ENCODE measurements at places on chromosomes 2 and 18.

DNA sequence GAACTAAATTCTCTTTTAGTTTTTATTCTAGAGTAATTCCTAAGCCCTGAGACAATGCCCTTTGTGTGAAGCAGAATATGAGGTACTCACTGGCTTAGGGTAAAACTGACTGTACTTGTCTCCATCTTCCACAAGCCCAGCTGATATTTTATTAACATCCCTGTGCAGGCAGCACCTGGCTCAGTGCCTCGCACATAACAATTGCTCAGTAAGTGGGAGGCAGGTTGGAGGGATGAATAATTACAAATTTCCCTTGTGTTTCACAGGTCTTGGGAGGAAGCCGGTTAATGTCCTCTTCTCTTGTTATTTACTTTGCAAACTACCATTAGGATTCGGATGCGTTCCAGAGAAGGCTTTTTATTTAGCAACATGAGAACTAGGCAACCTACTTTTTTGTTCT, 249.8 kb upstream of the FSHR start:
- no peak for DNase-seq

DNA sequence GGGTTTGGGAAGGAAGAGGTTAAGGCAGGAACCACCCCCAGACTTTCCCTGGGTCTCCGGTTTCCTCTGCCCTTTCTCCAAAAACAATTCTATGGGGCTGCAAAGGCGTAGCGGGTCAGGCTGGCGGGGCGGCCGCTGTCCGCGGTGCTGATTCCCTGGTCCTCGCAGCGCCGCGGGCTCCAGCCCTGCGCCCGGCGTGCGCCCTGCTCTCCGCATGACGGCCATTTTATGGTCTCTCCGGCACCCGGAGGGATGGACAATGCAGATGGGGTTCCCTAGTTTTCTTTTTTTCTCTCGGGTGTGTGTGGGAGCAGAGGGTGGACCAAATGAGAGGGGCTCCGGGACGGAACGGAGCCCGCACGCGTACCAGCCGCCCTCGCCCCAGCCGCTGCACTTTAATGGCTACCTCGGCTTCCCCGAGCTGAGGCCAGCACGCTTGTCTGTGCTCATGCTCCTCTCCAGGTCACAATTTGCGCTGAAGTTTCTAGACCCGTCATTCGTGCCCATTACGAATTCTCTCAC, 1.6 kb downstream of the ST8SIA3 start:
- no peak for DNase-seq

GRCh38 chr18:11004294-11004693, 145.1 kb downstream of the PIEZO2 start:
- DNase-seq, result no peak

GRCh38 chr2:106561356-106561755, 74.2 kb downstream of the CD8B2 start:
- DNase-seq, result no peak

- no peak for DNase-seq
Measured at GRCh38 chr2:109230941-109231420, 102.0 kb downstream of the SH3RF3 start.

GRCh38 chr2:182072861-182073260, 87.2 kb downstream of the PPP1R1C start:
- no peak for DNase-seq

- no peak for DNase-seq
Measured at GRCh38 chr2:211133766-211134165, 577.4 kb downstream of the CPS1 start.

DNA sequence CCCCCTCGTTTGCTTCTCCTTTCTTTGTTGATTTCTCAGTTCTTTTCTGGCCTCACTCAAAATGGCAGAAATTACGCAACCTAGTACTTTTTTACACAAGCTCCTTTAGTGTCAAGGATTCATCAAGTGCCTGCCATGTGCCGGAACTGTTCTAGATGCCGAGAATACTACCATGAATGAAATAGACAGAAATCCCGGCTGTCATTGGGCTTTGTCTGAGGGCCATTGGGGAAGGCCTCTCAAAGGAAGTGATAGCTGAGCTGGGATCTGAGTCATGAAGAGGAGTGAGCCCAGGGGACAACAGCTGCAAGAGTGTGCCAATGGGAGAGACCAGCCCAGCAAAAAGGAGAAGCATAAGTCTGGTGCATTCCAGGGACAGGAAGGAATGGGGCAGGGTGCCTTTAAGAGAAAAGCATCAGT, 34.3 kb upstream of the PPP1CB start:
- DNase-seq, result no peak

GRCh38 chr2:201978986-201979385, 54.7 kb upstream of the FZD7 start:
- no peak for DNase-seq

- DNase-seq, result no peak
Measured at GRCh38 chr2:13522917-13523821, 806.4 kb downstream of the TRIB2 start.

DNA sequence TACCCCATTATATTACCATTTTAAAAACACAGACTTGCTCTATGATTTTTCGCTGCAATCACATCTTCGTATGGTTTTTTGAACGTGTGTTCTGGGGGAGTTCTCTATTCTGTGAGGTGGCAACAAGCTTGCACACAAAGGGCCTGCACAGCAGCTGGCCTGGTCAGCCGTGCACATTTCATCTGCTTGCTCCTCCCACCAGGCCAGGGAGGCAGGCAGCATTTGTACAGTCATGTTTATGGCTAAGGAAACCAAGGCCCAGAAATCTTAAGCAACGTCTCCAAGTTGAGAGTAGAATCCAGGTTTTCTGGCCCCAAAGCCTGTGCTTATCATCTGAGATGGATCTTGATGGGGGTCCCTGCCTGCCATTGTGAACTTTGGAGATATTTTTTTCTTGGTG, 106.4 kb upstream of the SMIM21 start:
- no peak for DNase-seq

- no peak for DNase-seq
Measured at GRCh38 chr2:202757339-202757738, 114.2 kb downstream of the ICA1L start.

DNA sequence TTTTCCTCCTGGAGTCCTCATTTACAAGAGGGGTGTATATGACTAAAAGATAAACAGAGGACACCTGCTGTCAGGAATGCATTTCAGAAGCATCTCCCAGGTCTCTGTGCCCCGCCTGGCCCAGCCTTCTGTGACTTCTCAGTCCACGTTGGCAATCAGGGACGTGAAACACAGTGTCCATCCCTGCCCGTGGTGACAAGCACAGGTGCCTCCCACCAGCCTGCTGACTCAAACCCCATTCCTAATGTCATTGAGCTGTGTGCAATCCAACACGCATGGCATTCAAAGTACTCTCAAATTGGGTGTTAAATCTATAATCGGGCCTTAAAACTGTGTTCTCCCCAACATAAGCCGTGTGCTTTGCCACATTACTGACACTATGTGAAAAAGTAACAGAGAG, 343.2 kb downstream of the EIPR1 start:
- no peak for DNase-seq

GRCh38 chr2:173607606-173608311, 253.1 kb downstream of the CDCA7 start:
- no peak for DNase-seq

DNA sequence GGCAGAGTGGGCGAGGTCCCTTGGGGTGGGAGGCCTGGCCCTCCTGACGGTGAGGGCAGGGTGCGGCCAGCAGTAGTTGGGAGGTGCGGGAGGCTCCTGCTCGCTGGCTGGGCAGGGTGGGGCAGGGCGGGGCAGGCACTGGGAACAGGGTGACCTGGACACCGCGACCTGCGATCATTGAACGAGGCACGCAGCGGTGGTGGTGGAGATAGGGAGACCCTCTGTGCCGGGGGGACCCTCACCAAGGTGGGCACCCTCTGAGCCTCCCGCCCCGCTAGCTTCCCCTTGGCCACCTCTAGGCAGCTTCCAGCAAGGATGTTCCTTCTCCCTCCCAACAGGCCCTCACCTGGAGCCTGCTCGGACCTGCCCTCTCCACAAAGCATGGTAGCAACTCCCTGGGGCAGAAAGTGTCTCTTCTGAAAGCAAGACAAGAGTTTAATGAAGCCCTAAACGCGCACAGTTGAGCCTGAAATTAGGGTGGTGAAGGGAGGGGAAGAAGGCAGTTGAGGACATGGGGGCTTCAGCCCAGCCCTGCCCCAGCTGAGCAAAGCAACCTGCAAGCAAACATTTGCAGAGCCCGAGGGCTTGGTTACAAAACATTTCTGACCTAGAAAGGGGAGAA, 15.4 kb upstream of the FOSL2 start:
- no peak for DNase-seq

DNA sequence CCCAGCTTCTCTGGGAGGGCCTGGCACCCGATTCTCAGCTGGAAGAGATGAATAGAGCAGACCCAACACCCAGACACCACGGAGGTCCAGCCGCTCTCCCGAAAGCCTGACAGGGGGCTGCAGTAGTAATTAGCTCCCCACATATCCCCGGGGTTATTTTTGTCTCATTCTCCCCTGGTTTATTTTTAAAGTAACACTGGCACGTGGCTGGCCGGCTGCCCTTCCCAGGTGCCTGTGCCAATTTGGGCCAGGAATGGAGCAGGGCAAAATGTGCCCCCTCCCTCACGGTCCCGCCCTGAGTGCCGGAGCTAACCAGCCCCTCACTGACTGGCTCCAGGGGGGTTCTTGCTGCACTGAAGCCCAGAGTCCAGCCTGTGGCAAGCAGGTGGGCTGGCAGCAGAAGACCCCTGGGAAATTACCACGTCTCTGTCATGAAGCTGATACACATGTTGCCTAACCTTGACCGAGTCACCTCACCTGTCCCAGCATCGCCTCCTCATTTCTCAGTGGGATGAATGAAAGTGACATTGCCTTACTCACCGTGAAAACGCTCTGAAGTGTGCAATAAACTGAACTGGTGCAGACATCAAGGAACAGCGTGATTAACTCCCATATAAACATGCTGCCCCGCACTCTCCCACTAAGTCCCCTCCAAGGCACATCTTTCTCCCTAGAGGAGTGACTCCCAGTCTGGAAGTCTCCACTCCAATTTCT, 18.4 kb downstream of the KCNK3 start:
- no peak for DNase-seq

DNA sequence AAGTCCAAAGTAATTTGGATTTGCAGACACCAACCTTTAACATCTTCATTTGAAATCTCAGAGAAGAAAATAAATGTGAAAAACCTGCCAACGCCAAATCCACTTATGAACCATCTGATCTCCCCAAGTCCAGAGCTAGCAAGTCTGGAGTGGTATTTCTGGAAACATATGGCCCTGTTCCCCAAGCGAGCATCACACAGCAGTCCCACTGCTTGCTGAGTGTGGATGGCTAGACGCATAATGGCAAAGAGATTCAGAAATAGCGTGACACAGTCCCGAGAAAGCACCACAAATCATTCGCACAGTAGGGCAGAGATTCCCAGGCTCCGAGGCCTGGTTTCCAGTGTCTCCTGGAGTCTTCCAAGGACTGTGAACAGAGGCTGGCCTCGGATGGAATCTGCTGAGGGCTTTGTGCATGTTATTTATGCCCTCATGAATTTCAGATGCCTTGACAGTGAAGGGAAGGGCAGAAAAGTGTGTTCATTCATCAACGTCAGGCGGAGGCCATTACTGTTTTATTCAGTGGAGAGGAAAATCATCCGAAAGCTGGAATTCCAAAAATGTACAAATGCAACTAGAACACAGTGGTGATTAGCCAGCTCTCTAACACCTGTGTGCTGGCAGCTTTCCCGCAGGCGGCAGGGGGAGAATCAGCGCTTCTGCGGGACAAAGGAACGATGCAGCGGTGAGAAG, 417.0 kb downstream of the EIPR1 start:
- no peak for DNase-seq

DNA sequence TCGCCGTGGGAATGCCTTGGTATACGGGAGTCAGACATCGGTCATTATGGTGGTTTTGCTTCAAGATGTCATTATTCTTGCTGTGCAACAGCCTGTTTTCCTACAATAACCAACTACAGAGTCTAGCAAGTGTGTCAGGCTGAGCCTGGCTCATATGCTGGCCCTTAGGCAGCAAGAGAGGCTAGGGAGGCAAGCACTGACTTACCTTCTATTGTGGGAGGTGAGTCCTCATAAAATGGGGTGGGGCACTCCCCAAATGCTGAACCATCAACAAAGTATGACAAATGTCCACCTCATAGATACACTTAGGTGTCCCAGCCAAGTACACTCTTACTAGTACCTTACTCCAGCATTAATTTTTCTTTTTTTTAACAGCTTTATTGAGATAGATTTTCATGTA, 77.0 kb upstream of the ATL2 start:
- no peak for DNase-seq

- no peak for DNase-seq
Measured at GRCh38 chr2:37740164-37740739, 68.8 kb upstream of the CDC42EP3 start.

- no peak for DNase-seq
Measured at GRCh38 chr2:134150760-134151159, 103.1 kb upstream of the MGAT5 start.

- no peak for DNase-seq
Measured at GRCh38 chr18:42047721-42048120, 92.7 kb downstream of the PIK3C3 start.

DNA sequence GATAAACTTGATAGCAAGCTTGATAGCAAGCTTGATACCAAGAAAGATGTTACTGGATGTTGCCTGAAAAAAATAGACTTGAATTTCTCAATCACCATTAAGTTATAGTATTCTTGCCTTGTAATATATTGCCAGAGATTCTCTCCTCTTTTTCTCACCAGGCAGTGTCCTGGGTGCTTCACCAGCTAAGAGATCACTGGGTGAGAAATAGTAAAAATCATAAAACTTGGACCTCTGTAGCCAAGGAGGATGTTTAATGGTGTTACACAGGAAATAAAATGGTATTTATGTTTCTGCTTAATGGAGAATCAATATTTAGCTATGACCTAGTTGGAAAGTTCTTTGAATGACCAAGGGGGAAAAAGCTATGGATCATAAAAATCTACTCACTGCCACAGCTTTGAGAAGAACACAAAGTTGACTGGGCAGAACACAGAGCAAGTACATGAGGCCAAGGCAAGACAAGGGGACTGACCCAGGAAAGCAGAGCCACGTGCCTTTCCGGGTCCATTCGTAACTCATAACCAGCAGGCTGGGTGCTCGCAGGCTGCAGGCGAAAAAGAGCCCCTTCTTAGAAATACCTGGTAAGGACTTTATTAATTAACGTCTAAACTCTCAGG, 129.4 kb upstream of the HNMT start:
- no peak for DNase-seq

DNA sequence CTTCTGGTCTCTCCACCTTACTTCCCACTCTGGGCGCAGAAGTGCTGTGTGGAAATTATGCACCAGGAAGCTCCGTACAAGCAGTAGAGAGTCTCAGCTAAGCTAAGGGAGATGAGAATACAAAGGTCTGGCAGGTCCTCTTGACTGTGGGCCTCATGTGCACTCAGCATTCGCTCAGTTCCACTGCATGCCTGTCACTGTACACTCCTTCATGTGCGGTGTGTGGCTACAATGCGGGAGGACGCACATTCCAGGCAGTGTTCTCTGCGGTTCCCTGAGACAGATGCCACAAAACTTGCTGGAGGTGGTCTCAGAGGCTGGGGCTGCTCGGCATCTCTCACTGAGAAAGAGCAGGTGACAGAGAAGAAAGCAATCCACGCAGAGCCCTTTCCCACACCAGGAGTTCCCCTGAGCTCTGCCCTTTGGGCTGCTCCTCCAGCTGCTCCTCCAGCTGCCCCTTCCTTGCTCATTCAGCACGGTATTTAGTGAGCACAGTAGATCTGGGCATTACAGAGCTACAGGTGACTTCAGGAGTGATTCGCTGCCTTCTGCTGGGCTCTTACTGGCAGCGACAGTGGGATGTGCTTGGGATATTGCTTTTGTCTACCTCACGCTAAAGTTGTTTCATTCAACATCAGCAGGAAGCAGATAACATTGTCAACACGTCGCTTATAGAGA, 176.6 kb downstream of the SH3RF3 start:
- no peak for DNase-seq

- no peak for DNase-seq
Measured at GRCh38 chr2:460861-461260, 173.0 kb upstream of the ALKAL2 start.

GRCh38 chr18:12336171-12336613, 28.2 kb downstream of the TUBB6 start:
- no peak for DNase-seq

Data from stimulated activated CD8-positive, alpha-beta memory T cell treated with anti-CD3 and anti-CD28 coated beads, Interleukin-4, amount 100 ng/mL, for 4 hours (primary cell).